B cell (primary cell): ENCODE measurements at places on chromosomes 13 and 19. TPM values are rescaled to one million over a fixed set of nuclear protein-coding genes. Genes with fewer than 3 reads are reported as not detected.

DNA sequence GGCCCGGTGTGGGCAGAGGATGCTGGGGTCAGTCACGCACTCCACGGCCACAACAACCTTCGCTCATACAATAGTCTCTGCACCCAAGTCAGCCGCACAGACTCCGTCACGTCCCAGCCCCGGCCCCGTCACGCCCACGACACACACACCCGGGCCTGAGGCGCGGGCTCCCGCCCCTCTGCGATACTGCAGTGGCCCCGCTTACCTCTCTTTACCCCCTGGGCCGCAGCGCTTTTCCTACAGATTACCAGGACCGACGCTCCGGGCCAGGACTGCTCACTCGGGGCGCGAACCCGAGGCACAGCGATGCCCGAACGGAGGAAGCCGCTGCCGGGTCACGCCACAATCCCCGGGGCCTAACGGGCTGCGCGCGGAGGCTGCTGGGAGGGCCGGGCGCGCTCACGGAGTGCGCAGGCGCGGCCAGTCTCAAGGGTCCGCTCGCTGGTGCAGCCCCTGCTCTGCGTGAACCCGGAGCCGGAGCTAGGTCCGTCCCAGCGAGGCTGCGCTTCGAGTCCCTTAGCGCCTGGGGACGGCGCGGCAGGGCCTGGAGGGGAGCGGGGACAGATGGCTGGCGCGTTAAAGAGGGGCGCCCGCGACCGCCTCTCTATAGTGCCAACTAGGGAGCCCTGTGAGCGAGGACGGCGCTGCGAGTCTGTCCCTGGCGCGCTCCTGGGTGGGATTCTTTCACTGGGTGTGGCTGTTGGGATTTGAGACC, at the start of gene ZFP82:
TSS of gene ZFP82 (minus strand) at position 358 of the 715 bp plus-strand sequence. CDS start 8,855 bp downstream, outside the sequence.
- no peaks in the 10 kb centered on the region for H3K27me3 ChIP-seq
- H3K36me3 ChIP-seq: no peaks in the 10 kb centered on the region
- peaks cover 17% of the 10 kb centered on the region for H3K4me1 ChIP-seq
- peak; percentile 91 for DNase-seq

- no peak for DNase-seq
- H3K36me3 ChIP-seq: peaks cover 39% of the 10 kb centered on the region
- no peak overlapping the region for H3K27ac ChIP-seq
- H3K4me3 ChIP-seq: no peak overlapping the region
- no peaks in the 10 kb centered on the region for H3K27me3 ChIP-seq
Observed at GRCh38 chr13:49545661-49546060, 39.7 kb downstream of the RCBTB1 start.

GRCh38 chr19:10604460-10604980, 17.4 kb upstream of the AP1M2 start:
- peak overlapping the region; percentile 100 for H3K4me3 ChIP-seq
- DNase-seq: no peak
- H3K27ac ChIP-seq: peak overlapping the region; percentile 97
- no peaks in the 10 kb centered on the region for H3K36me3 ChIP-seq

SULT2A1 gene
- total RNA-seq: not detected in 2 replicates

LMTK3 gene
- total RNA-seq: 1.6 and 1.9 TPM in 2 replicates
